Stimulated activated naive B cell treated with anti-CD40 and anti-IgM and Interleukin-4, amounts not matched to agents 10 μg/mL and 1 μg/mL and 100 μg/mL, for 72 hours (primary cell): ENCODE measurements at places on chromosomes 12 and 14.

GRCh38 chr14:69300601-69301221, 40.8 kb downstream of the GALNT16 start:
- no peak for DNase-seq

DNA sequence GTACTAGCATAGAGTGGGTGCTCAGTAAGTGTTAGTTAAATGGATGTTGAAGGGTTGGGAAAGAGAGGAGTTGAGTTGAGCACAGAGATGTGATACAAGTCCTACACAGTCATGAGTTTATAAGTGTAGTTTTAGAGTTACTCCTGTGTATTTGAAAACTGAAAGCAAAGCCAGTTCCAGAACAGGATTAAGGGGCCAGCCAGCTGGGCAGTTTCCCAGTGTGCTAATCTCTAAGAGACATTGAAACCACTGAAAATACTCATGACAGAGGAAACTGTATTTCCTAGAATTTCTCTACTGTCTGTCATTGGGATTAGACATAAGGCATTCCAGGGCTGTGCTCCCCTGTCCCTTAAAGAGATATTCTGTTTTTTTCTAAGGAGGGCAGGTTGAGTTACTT, 101.0 kb downstream of the DERA start:
- DNase-seq = no peak

- DNase-seq = no peak
Measured at GRCh38 chr12:47034661-47035060, 44.8 kb upstream of the PCED1B start.

GRCh38 chr14:50667996-50668825, at the start of gene SAV1:
SAV1 (minus strand) TSS chr14:50668306; CDS start chr14:50667967, 339 bp downstream.
- DNase-seq = peak; percentile 68

GRCh38 chr12:83505586-83505985, 818.9 kb downstream of the TMTC2 start:
- no peak for DNase-seq

DNA sequence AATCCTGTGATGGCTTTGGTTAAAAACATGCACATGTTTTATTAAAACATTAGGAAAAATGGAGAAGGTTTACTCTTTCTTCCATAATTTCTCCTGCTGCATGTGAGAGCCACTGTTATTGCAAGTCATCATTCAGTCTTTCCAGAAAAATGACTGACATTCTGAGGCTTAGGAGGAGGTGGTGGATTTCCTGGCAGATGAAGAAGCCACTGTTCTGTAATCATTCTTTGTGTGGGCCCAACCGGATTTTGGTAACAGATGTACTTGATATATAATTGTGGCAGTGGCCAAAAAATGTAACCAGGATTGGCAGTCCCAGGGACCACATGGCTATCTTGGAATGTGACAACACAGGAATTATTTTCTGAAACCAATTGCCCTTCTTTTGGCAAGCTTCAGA, 120.2 kb downstream of the DAAM1 start:
- no peak for DNase-seq

GRCh38 chr12:126185025-126185424, 1119.8 kb downstream of the AACS start:
- DNase-seq = no peak

DNA sequence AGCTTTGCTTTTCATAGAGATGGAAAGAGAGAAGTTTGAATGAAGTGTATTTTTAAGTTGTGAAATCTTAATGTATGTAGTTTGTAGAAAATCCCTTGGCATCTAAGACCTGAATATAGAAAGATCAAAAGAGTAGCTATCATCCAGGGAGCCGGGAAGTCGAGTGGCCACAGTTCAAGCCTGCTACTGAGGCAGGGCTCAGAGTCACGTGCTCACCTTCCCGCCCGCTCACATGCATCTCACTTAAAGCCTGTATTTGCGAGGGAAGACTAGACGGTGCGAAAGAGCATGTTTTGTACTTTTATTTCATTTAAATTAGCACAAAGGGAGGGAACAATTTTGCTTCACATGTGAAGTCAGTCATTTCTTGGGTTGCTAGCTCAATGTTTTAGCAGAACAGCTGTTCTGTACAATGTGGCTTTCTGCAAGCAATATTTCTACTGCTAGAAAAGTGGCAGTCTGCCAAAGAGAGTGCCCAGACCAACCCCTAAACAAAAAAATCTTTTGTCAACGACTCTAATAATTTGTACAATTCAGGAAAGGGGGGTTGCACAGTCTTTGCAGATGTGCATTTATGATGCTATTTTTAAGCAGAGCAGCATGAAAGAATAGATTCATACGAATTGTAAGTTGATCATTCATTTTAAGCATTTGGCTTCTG, 290.7 kb downstream of the NPAS3 start:
- DNase-seq = no peak

- no peak for DNase-seq
Measured at GRCh38 chr12:52899338-52900035, 5.4 kb downstream of the KRT8 start.

DNA sequence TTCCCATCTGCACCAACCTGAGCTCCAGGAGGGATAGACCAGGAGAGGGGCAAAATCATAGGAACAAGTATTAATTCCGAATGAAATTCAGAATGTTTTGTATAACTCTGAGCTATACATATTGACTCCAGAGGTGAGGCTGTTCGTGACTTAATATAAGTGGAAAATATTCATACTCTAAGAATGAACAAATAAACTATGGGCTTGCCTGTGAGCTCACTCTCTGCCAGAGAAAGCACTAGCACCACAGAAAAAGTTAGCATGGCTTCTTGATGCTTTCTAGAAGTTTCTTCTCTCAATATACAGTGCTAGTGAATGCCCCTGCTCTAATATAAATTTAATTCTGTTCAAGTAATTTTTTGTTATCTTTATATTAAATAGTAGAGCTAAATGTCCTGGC, 1536.4 kb upstream of the FLRT2 start:
- no peak for DNase-seq

- no peak for DNase-seq
Measured at GRCh38 chr14:22397221-22397737, 191.7 kb downstream of the DAD1 start.

DNA sequence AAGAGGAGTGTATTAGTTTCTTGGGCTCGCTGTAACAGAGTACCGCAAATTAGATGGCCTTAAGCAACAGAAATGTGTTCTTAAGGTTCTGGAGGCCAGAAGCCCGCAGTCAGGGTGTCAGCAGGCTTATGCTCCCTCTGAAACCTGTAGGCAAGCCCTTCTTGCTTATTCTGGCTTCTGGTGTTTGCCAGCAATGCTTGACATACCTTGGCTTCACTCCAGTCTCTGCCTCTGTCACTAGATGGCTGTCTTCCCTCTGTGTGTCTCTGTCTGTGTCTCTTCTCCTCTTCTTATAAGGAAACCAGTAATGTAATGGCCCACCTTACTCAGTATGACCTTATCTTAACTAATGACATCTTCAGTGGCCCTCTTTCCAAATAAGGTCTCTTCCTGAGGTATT, 85.1 kb downstream of the DERA start:
- DNase-seq = no peak
